ENCODE measurements at places on chromosomes 2 and 18. TPM values are rescaled to one million over a fixed set of nuclear protein-coding genes. Genes with fewer than 3 reads are reported as not detected.

ABCA12 gene
- not detected for polyA plus RNA-seq

UCN gene
- 0.71 TPM for polyA plus RNA-seq

NPPC gene
- not detected for polyA plus RNA-seq

UGT1A3 gene
- not detected for polyA plus RNA-seq

ANKRD62 gene
- not detected for polyA plus RNA-seq

CPS1 gene
- polyA plus RNA-seq = not detected

FBXO41 gene
- 2.4 TPM for polyA plus RNA-seq

AKAIN1 gene
- not detected for polyA plus RNA-seq

SKOR2 gene
- polyA plus RNA-seq = not detected
